ENCODE measurements at places on chromosomes 6 and 20. TPM values are rescaled to one million over a fixed set of nuclear protein-coding genes. Genes with fewer than 3 reads are reported as not detected.
A peak's percentile ranks its signal among the peaks of the same experiment; 100 is the strongest.

DNA sequence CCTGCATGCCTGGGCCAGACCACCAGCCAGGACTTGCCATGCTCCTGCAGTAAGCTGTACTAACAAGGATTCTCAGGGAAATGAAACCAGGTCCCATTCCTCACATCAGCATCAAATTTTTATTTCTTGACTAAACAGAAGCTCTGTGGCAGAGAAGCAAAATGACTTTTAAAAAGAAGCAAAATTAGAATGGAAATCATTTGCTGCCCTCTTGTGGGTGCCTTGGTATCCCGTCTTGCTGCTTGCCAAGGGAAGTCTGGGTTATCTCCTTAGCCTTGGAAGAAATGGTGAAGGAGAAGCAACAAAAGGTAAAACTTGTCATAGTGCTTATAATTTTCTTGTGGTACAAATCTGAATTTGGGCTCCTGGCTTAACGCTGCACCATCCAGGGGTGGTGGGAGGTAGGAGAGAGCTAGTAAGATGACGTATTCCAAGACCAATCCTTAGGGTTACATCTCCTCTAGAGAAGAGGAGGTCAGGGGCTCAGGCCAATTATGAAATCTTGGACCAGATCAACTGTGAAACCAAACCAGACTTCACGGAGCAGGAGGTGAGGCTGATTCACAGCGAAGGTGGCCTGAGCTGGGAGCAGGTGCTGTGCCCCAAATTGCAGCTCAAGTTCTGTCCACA lies 107.5 kb downstream of the FAXC start:
- DNase-seq: no peak

Gene VEGFA
- total RNA-seq: 98.7 TPM

Gene TTLL9
- total RNA-seq: 2.1 TPM

- DNase-seq: no peak
These were observed 91.4 kb downstream of the THBS2 start for GRCh38 chr6:169162249-169162648.

DNA sequence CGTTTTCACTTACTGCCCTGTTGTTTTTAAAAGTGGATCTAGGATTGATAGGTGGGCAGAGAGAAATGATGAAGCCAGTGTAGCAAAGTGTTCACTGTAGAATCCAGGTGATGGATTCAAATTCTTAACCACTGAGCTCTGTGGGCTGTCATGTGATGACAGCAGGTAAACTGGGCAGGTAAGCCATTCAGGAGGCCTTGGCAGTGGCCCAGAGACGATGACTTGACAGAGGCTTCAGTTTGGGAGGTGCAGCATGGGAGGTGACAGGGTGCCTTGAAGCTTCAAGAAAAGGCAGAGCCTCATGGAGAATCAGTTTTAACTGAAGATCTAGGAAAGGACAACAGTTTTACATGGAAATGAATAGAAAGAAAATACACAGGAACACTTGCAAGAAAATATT lies 2.0 kb downstream of the NAA20 start:
- DNase-seq: no peak

DNA sequence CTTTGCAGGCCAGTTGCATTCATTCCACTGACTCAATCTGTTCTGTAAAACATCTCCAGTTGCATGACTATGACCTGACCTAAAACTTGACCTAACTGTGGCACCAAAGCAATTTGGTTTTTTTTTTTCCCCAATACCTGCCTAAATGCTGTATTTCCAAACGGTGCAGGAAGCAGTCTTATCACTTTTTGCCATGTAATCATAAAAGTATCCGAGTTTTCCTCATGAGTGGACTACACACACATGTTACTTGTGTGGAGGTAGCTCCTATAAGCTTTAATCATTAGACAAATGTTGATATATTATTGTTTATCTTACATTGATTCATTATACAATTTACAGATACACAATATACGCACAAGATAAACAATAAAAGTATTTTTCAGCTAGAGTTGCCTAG lies 373.7 kb downstream of the BTBD3 start:
- no peak for DNase-seq

- DNase-seq: no peak
These were observed 51.0 kb downstream of the ZBTB2 start for GRCh38 chr6:151340219-151340978.

GRCh38 chr20:50027611-50028105 lies 44.9 kb downstream of the SNAI1 start:
- no peak for DNase-seq

DNA sequence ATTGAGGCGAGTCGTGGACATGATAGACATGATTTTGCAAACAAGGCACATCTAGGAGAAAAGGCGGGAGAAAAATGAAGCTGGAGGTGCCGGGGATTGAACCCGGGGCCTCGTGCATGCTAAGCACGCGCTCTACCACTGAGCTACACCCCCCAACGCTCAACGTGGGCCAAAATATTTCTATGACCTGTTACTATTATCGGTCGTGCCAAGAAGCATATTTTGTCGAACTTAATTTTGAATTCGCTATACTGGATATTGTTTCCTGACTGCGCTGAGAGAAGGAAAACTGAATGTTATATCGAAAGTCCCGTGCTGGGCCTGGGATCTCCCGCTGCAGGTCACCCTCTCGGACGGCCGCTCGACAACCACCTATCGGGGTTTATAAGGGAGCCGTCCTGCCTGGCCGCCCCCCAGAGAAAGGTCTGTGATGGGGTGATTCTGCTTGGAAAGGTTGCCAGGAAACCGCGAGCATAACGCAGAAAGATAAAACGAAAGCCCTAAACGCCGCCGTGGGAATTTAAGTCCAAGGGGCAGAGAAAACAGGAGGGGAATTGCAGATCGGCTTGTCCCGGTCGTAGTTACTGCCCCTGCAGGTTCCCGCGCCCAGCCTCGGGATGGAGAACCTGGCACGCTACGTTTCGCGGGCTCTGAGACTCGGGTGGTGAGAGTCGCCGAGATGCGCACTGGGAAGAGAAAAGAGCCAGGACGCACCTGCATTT lies 60.0 kb downstream of the TRIM27 start:
- DNase-seq: peak; percentile 93

DNA sequence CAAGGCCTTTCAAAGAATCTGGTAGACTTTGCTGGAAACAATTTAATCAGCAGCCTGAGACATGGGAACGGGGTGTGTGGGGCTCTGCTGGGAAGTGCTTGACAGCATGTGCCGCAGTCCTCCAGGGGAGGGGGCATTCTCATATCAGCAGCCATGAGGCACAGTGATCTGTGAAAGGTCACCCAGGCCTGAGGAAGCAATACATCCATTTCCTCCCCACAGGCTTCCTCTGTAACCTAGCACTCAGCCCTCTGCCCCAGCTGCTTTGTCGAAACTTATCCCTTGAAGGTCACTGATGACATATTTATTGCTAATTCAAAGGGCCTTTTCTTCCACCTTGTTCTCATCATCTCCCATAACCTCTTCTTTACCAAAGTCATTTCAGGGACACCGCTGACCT lies 103.3 kb downstream of the TNFAIP3 start:
- no peak for DNase-seq

Data from Panc1 (cell line).